ENCODE measurements at places on chromosomes 3 and 15. TPM values are rescaled to one million over a fixed set of nuclear protein-coding genes. Genes with fewer than 3 reads are reported as not detected.

- DNase-seq = no peak
Measured at GRCh38 chr3:7194071-7194835, 333.3 kb downstream of the GRM7 start.

Gene CSTA
- not detected for total RNA-seq

DNA sequence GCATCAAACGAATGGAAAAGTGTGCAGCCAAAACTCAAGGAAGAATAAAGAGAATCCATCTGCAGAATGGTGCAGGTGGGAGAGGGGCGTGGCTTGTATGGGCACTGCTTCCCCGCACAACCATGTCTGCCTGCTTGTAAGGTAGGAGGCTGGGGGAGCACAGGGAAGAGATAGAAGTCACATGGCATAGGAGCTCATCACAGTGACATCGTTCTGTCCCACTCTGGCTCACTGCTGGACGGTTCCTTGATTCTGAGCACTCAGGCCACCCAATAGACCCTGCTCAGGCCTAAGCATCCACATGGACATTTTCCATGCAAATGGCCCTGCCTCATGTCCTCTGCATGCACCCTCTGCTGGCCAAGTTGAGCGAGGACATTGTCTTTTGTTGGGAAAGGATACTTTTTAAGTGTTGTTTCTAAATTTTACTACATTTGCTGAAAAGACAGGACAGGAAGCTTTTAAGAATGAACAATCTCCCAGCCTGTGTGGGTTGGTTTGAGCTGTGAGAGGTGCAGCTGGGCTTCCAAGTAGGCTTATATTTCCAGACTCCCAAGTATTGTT lies 3.1 kb downstream of the MYLK start:
- DNase-seq = no peak

Gene SERINC4
- 0.50 TPM for total RNA-seq

DNA sequence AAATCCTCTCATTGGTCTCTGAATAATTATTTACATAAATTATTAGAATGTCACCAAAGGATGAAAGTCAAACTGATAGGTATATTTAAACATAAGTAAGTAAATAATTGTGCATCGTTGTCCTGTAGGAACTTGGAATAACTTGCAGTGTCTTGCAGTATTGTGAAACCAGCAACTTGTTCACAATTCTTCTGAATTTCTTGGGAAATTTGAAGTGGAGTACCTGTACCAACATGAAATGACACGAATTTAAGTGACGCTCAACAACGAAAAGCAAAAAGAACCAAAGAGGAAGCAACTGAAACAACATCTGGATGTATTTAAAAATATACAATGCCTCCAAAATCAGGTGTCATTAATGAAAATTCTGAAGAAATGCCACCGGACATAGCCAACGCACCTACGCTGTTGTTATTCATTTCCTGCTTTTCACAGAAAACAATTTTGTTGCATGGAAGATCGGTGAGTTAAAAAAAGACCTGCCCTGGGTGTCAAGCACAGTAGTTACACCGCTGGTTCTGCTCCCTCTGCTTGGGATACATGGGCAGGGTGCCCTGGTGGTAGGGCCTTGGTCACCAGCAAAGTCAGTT lies 112.5 kb downstream of the RPLP1 start:
- no peak for DNase-seq

DNA sequence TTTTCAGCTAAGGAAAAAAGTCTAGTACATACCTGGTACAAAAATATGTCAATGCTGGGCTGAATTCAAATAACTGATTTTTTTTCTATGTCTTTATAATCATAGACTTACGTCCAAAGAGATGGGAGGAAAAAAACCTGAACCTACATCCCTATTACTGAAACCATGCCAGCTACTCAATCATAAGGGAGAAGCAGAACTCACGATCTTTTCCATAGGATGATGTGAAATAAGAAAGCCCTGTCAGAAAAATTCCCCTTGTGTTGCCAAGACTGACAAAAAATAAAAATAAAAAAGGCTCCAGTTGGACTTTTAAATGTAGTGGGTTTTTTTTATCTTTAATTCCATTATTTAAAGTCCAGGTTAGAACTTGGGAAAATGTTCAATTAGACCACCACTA lies 3.3 kb downstream of the MSL2 start:
- no peak for DNase-seq

GRCh38 chr3:157051591-157051990 lies 108.4 kb downstream of the CCNL1 start:
- DNase-seq = no peak

DNA sequence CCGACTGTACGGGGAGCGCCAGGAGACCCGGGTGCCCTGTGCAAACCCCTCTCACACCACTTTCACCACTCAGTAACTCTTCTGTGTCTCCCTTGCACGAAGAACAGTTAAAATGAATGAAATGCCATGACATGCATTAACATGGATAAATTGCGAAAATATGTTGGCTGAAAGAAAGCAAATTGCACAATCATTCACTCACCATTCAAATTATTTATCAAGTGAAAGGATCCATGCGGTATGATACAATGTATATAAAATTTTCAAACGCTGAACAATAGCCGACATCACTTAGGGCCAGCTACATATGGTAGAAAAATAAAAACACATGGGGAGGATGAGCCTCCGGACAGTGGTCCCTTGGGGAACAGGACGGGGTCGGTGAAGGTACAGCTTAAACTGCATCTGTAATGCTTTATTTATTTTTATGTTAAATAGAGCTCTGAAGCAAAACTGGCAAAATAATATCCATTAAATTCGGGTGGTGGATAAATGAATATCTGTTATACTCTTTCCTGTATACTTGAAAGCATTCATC lies 45.9 kb downstream of the SLC12A8 start:
- DNase-seq = no peak

GRCh38 chr3:9404680-9405079 lies 7.3 kb downstream of the SETD5 start:
- DNase-seq = no peak

Gene TLNRD1
- total RNA-seq = 28.6 TPM

GRCh38 chr3:43349716-43350115 lies 63.4 kb downstream of the SNRK start:
- no peak for DNase-seq

GRCh38 chr3:55486101-55486856 lies 827 bp downstream of the WNT5A start:
- DNase-seq = no peak

- no peak for DNase-seq
Measured at GRCh38 chr15:93031103-93031464, 57.9 kb downstream of the RGMA start.

Gene UPK1B
- not detected for total RNA-seq

DNA sequence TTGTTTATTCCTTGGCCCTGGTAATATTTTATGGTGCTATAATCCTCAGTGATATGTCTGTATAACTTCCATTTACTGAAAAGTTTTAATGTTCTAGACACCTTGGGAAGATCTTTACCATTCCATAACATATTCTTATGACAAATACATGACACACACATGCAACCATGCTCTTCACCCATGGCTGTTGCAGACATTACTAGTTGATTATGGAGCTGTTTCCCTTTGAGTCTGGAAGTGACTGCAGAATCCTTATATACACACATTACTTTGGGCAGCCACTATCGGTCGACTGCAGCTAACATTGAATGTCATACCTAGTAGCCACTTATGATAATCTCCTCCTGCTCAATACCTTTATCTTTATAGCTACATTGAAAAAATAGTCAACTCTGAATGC lies 243.1 kb upstream of the ADAMTS9 start:
- no peak for DNase-seq

Gene TNK2
- 136 TPM for total RNA-seq

DNA sequence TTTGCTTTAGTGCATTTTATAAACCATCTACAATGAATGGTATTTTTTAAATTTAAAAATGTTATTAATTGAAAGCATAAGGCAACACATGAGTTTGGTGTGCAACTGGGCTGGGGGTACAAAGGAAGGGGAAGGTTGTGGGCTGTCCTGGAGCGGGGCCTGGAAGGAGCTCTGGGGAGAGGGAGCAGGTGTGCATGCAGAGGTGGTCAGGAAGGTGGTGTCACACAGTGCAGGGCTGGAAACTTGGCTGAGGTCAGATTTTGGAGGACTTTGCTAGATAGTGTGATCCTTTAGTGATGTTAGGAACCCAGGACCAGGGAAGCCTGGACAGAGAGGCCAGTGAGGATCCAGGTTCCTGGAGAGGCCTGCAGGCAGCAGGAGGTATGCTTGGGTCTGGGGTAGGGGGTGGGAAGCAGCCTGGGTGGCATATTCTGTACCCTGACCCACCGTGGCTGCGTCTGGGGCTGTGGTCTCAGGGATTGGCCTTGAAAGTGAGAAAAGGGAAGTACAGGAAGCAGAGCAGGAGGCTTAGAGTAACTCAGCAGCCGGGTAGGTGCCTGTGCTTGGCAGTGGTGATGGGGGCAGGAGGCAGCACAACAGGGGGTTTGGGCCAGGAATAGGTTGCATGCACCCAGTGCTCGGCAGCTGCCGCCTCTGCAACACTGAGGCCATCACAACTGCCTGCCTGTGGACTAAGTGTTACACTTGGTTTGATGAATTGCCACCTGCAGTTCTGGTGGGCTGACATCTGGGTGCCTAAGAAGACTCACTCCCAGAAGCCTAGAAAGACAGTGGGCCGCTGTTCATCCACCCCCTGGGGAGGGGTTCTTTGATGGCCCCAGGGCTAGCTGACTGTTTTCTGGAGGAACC lies 33.0 kb downstream of the KY start:
- no peak for DNase-seq

DNA sequence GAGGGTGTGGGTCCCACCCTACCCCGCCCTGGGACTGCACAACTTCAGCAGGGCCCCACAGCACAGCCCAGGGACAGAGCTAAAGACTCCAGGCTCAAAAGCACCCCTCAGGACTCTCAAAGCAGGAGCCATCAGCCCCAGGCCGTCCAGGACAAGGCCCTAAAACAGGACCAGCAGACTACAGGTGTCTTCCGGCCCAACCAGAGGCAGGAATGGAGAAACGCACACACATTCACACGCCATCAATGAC lies 26.1 kb downstream of the ATRIP start:
- no peak for DNase-seq

- DNase-seq = no peak
Measured at GRCh38 chr15:75335313-75335704, 554 bp upstream of the COMMD4 start.

GRCh38 chr15:40511472-40512133 lies 40.8 kb downstream of the CHST14 start:
- no peak for DNase-seq

- no peak for DNase-seq
Measured at GRCh38 chr3:58429657-58430056, 4.0 kb downstream of the PDHB start.

Gene OR5K2
- total RNA-seq = not detected

Gene CNTN4
- total RNA-seq = not detected

DNA sequence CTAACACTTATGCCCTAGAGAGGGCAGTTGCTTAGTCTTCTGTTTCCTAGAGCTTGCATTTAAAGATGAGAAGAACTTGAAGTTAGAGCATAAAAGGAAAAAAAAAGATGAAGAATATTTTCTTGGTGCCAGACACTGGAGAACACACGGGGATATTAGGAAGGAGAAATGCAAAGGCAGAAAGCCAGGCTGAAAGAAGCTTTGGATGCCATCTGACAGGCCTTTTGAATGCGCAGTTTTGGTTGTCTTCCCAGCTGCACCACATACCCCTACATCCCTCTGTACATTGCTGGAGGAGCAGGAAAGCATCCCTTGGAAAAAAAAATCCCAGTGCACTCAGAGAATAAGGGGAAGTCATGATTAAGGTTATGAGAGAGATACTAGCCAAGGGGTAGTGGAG lies 378.9 kb downstream of the GAP43 start:
- DNase-seq = no peak

- no peak for DNase-seq
Measured at GRCh38 chr3:26623419-26624208, 1.0 kb downstream of the LRRC3B start.

Gene SPINK8
- total RNA-seq = not detected

DNA sequence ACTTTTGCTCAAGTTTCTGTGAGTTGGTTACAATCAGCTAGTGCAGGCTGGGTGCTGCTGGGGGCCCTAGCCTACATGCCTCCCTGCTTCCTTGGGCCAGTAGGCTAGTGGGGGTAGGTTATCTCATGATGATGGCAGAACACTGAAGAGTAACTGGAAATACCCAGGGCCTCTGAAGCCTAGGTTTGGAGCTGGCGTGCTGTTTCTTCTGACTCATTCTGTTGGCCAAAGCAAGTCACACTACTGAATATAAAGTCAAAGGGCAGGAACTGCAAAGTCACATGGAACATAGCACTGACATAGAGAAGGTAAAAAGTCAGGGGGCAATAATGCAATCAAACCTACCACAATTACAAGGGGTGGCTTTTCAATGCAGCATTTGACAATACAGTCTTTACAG lies 34.5 kb downstream of the RASGRP1 start:
- DNase-seq = no peak

DNA sequence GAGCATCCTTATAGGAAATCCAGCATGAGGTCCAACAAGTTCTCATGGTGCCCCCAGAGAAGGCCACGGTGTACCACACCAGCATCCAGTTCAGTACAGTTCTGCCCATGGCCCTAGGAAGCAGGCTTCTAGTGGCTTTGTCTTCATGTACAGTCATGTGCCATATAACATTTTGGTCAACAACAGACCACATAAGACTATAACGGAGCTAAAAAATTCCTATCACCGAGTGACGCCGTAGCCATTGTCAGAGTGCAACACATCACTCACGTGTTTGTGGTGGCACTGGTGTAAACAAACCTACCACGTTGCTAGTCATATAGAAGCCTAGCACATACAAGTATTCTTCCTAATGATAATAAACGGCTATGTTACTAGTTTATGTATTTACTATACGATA lies 209.0 kb downstream of the ARRDC4 start:
- no peak for DNase-seq

- DNase-seq = no peak
Measured at GRCh38 chr3:5727743-5728484, 540.4 kb downstream of the EDEM1 start.

DNA sequence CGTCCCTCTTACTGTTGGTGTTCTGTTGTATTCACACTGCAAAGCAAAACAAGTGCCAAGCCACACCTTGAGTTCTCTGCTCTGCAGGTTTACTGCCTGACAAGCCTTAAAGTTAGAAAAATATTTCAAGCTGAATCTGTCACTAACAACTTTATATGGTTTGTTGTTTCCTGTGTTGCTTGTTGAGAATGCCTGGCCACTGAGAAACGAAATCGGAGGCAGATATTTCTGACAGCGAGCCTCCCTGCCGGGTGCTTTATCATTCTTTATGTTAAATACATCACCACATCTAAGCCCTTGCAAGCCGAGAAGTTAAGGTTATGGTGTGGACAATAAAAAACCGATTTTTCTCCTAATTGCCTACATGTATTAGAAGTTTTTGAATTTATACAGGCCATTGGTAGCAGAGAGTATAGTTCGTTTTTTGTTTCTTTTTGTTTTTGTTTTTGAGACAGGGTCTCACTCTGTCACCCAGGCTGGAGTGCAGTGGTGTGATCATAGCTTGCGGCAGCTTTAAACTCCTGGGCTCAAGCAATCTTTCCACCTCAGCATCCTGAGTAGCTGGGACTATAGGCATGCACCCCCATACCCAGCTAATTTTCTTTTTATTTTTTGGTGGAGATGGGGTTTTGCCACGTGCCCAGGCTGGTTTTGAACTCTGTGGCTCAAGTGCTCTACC lies 188.4 kb upstream of the ICE2 start:
- no peak for DNase-seq

Measured in activated CD4-positive, alpha-beta T cell treated with anti-CD3 and anti-CD28 coated beads, Interleukin-2, amount 10 ng/mL, durations not matched to agents 7 days and 5 days (primary cell).